ENCODE measurements at places on chromosomes 1 and 21.

DNA sequence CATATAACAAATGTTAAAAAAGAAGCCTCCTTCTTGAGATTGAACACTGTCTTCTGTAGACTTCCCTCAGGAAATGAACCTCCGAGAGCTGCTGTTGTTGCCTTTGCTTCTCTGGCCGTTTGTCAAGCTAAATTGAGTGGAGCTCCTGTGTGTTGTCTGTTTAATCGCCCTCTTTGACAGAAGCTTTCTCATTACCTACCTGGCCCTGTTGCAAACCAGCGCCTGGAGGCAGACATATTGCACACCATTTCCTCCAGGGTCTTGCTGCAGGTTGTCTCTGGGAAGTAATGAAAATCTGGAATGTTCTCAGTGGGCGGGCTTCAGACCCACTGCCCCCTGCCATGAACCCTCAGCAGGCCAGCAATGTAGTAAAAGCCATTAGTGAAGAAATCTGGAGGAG lies 83.3 kb downstream of the GABPA start:
- DNase-seq = no peak

DNA sequence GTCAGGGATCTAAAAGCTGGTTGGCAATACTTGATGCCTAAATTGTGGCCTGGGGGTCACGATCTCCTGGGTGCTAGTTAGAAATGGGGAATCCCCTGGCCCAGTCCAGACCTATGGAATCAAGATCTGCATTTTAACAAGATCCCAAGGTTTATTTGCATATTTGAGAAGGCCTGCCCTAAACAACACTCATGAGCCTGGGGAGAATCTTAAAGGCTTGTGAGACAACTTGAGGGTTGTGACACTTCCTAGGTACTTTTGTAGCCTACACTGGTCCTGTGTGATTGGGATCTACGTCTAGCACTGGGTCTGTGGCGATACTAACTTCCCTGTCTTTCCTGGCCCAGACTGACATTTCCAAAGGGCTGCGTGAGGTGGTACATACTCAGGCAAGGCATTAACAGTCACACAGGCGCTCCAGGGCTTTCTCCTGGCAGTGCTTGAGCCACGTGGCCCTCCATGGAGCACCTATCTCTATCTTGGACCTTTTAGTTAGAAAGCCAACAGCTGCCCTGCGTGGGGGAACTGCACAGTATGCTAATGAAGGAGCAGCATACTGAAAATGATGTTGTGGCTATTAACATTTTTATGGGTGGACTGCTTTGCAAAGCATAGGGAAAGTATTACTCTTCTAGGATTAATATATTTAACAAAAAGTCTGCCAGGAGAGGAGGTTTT lies 263.1 kb downstream of the ST6GALNAC3 start:
- DNase-seq = no peak

DNA sequence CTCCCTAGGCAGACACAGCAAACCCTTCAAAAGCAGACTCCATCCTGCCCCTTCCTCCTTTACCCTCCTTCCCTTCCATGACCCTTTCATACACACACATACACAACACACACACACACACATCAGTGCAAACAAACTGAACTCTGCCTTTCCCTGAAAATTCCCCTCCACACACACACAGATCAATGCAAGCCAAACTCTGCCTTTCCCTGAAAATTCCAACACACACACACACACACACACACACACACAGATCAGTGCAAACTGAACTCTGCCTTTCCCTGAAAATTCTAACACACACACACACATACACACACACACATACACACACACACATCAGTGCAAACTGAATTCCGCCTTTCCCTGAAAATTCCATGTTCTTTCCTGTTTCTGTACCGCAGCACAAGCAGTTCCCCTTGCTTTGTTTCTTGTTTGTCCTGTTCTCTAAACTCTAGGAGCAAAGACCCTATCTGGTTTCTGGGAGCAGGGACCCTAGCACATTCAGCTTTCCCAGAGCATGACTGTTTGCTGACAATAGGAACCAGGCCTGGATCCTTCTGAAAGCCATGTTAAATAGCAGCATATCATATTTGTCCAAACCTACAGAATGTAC lies 91.0 kb downstream of the PTPN14 start:
- no peak for DNase-seq

GRCh38 chr1:169309178-169310166 lies 58.1 kb downstream of the NME7 start:
- no peak for DNase-seq

- DNase-seq = no peak
These were observed 109.9 kb downstream of the GALNT2 start for GRCh38 chr1:230176871-230177411.

DNA sequence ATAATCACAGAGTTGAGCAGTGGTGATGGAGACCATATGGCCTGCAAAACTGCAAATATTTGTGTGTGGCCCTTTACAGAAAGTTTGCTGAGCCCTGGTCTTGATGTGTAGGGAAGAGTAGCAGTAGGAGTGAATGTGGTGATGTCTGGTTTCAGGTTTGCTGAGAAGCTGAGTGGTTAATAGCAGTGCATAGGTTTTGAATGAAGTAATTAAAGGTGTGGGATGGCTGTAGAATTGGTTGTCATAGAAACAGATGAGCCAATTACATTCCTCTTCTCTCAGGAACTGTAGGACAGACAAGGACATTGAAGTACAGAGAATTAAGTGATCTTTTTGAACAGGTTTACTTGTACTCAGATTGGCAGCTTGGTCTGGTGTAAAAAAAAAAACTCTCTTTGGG lies 37.4 kb downstream of the PRDM2 start:
- no peak for DNase-seq

- no peak for DNase-seq
These were observed 35.5 kb downstream of the TIAM1 start for GRCh38 chr21:31308584-31308983.

Measured in NCI-H1048 (cell line).